ENCODE measurements at places on chromosomes 2 and 18.

- peak; percentile 3 for DNase-seq
Observed at GRCh38 chr2:21194147-21194546, 70.4 kb downstream of the TDRD15 start.

DNA sequence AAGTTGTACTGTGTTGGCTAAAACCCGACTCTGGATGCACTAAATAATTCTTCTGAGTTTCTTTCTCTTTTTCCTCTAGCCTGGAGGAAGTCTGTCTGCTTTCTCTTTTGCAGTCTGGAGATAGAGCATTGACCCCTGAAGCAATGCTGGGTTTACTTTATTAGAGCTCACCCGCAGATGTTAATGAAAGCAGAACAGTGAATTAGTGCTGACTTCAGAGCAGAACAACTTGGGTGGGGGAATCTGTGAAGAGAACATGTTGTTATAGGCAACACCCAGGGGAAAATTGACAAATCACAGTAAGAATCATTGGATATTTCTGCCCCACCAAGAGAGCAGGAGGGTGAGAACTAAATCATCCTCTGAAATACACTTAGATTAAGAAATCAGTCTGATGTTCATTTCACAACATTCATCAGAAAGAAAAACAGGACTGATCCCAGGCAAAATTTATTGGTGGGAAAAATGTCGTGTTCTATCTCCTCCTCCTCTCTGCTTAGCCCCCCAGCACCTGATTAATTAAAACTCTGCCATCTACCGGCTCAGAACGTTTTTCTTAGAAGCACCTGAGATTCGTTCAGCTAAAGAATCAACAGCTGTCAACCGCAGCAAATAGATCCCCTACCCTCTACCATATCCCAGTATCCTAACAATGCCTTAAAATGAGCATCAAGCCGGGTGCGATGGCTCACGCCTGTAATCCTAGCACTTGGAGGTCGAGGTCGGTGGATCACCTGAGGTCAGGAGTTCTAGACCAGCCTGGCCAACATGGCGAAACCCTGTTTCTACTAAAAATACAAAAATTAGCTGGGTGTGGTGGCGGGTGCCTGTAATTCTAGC lies 165.1 kb downstream of the FMNL2 start:
- DNase-seq = peak; percentile 66

DNA sequence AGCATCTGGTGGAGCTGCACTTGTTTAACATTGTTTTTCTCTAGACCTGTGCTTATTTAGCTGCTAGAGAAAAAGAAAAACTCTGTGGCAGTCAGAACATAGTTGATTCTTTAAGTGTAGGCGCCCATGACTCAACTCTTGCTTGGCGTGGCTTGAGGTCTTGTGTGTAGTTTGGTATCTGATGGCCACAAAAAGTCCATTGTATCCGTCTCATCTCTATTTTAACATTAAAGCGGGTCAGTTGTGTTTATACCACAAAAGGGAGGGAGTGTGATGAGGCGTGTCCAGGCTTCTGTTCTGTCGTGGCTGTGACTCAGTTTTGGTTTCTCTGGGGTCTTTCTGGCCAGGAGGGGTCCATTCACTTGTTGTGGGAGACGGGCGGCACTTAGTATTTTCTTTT lies 24.2 kb upstream of the UGT1A8 start:
- no peak for DNase-seq

DNA sequence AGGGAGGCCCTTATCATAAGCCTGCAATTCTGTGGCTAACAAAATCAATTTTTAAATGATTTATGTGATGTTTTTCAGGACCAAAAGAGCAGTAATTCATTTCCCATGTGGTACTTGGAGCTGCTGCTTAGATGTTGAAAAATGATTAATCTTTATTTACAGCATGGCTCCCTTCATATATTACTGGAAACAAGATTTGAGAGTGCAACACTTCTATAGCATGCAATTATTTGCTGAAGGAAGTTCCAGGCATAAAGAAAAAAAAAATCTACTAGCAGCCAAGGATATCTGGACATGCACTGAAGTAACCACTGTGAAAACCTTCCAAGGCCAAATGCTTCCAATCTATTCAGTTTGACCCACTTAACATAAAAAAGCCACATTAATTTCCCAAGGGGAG lies 186.3 kb downstream of the SLC8A1 start:
- no peak for DNase-seq

DNA sequence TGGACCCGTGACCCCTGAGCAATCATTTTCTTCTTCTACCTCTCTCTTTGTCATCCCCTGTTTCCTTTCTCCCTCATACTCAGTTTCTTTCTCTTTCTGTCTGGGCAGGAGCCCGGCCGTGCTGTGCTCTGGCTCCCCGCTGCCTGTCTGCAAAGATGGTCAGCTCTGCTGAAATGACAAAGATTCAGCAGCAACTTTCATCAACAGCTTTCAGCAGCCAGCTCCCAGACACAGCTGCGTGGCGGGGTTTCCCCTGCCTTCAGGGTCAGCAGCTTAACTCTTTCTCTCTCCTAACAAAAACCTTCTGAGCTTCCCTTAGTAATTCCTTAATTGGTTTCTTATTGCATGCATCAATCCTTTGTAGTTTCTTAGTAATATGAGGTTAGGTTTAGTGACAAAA lies 1234.4 kb downstream of the CNTNAP5 start:
- peak; percentile 27 for DNase-seq
